ENCODE measurements at places on chromosomes 3 and 15.

GRCh38 chr3:178680037-178680436 is 143.8 kb downstream of the KCNMB2 start:
- no peak for DNase-seq

DNA sequence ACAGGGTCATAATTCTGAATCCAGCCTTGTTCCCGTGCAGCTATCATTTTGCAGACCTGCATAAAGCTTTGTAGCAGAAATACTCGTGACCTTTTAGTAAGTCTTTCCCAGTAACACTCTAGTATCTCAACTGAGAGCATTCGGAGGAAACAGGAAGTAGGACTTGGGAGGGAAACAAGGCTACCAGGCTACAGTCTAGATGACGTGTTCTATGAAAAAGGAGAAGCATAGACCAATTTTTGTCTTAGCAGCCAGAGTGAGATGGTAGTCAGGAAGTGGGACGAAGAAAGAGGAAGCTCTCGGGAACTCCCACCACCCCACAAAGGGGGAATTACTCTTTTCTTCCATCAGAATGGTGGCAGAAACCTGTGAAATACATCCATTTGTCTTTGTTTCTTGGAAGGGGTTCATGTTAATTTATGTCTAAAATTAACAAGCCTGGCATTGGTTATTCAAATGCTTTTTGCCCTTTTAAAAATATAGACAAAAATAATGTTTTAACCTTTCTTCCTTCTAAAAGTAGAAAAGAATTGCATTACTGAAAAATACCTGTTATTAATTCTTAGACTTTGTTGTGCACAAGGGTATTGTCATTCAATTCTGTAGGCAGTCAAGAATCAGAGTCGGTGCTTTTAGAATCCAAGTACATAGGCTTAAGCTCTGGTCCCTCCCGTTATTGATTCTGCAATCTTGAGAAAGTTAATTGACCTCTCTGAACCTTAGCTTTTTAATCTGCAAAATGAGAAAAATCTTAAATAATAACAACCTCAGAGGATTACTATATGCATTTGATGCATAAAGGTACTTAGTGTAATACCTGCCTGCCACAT is 1.6 kb upstream of the SUCNR1 start:
- no peak for DNase-seq

GRCh38 chr3:188309437-188310269 is 155.7 kb downstream of the LPP start:
- DNase-seq: no peak

DNA sequence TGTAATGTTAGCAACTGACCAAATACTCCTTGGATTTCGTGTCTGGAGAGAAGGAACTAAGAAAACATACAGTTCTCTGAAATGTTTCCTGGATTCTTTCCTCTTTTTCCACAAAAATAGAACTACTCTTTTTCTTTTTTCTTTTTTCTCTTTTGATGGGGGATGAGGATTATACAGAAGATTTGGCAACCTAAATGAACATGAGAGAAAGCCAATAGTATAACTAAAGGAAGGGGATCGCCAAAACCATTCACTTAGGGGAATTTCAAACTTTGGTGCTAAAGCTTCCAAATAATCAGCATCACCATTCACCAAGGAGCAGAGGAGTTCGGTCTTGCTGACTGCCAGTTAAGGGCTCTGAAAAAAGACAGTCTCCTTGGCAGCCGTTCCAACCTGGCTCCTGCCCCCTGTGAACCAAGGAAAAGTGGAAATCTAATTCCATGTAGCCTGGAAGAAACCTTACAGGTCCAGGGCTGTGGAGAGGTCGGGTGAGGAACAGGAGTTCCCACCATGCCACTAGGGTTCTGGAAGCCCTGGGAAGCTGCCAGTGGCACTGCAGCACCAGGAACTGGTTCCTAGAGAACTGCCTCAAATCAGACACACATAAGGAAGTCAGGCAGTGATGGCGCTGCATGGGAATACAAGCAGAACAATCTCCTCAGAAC is 176.9 kb downstream of the TNIK start:
- no peak for DNase-seq

DNA sequence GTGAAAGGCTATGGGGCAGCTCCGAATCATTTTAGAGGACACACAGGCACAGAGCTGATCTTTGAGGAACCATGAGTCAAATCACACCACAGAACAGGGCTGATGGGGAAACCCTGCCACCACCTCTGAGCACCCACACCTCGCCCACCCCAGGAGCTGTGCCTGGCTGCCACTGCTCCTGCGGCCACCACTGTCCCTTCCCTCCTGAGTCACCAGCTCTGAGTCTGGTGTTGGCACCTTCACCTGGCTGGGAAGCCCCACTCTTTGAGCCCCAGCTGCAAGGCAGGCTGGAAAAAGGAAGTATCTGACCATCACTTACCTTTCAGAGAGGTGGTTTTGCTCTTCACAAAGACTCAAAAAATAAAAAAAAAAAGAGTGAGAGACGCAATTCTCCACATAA is 63.6 kb upstream of the MEF2A start:
- DNase-seq: no peak

DNA sequence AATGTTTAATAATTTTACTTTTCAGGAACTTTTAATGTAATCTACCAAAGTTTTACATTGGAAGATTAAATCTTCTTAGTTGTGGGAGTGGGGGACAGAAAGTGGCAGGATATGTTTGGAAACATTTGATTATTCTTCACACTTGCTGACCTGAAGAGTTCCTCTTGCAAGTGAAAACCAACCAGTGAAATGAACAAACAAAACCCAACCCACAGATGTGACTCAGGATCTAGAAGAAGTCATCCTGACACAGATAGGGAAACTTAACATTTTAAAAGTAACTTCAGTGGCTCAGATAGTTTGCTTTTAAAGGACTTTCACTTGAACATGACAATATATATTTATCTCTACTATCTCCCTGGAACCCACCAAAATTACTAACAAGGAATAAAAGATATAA is 55.4 kb downstream of the ASTE1 start:
- no peak for DNase-seq

- DNase-seq: no peak
These were observed 27.3 kb downstream of the STARD5 start for GRCh38 chr15:81296673-81297072.

DNA sequence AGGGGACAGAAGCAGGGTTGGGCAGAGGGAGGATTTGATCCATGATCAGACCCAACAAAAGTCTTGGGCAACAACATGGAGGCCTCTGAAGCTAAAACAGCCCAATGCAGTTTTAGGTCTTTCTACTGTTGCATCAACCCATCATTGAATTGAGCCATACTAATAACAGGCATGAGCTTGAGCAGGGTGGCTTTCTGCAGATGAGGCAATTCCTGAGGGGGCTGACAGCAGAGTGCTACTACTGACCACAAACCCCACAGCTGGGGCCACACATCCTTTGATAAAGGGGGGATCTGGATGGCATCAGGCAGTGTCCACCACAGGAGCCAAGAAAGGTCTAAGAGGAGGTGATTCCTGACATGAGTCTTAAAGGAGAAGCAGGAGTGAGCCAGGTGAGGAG is 517.0 kb upstream of the PPP2R3A start:
- no peak for DNase-seq

GRCh38 chr15:57094321-57095257 is 176.1 kb downstream of the TCF12 start:
- DNase-seq: no peak

GRCh38 chr15:89841962-89842361 is 27.3 kb upstream of the ANPEP start:
- DNase-seq: no peak

GRCh38 chr15:75032395-75032794 is 9.0 kb downstream of the PPCDC start:
- DNase-seq: no peak

DNA sequence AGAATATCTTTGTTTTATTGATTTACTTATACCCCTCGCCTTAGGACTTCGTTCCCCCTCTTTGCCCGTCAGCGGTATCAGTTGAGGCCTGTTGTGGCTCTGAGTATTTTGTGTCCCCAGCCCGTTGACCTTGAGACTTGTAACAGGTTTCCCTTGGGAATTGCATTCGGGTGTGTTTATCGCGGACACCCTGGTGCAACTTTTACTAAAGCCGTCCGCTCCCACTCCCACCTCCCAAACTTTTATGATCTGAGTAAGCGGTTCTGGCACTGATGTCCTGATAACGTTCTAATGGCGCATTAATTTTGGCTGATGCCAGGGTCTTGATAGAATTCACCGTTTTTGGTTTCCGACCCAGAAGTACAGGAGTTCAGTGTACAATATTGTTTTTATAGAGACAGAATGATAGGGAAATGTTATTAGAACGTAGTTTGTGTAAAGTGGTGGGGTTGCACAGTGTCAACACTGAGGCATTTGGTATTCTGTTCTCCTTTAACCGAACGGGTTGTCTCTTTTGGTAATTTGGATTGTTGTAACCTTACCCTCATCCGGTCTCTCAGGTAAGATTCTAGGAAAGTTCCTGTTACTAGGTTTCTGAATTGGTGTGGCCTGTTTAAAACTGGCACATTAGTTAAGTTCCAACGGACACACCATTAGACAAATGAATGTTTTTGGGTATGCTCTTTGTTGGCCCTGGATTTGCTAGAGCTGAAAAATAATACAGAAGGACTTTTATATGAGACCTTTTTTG is 47.8 kb downstream of the OIP5 start:
- no peak for DNase-seq

- DNase-seq: no peak
These were observed 6.5 kb downstream of the ARHGEF3 start for GRCh38 chr3:56795097-56795828.
